ENCODE measurements at places on chromosomes 1 and 21. TPM values are rescaled to one million over a fixed set of nuclear protein-coding genes. Genes with fewer than 3 reads are reported as not detected.

Gene FAM131C
- total RNA-seq: 4.7 TPM

Gene SLC35E2B
- 108 TPM for total RNA-seq

Gene KRTAP19-1
- total RNA-seq: not detected

Gene FMO2
- 3.5 TPM for total RNA-seq

Gene FALEC
- total RNA-seq: 1.1 TPM

Gene ADORA3
- total RNA-seq: 15.8 TPM

Gene CRB1
- total RNA-seq: 0.06 TPM

Gene EFCAB7
- total RNA-seq: 12.2 TPM

Gene CLCA4
- 0.20 TPM for total RNA-seq

Gene BRWD1
- total RNA-seq: 41.0 TPM

Gene HAX1
- 63.1 TPM for total RNA-seq

Gene AMY1C
- total RNA-seq: not detected

Gene KCNE2
- not detected for total RNA-seq

Gene LCE1E
- total RNA-seq: not detected

Gene CHI3L1
- 0.40 TPM for total RNA-seq

Gene CCDC30
- 8.4 TPM for total RNA-seq

Gene CEP350
- 48.4 TPM for total RNA-seq

Gene EPHX1
- 231 TPM for total RNA-seq

Gene AKR7A3
- total RNA-seq: 390 TPM

Gene GREM2
- 52.2 TPM for total RNA-seq

Gene ADGRB2
- total RNA-seq: 6.0 TPM

Gene GSTM2
- total RNA-seq: 69.9 TPM

Gene TFF2
- total RNA-seq: 115 TPM

Gene FCRL2
- 0.09 TPM for total RNA-seq

Gene LRIG2
- total RNA-seq: 12.9 TPM

Gene SH2D5
- total RNA-seq: 0.23 TPM

Gene PRKACB
- 70.5 TPM for total RNA-seq

Gene URB2
- total RNA-seq: 4.8 TPM

Gene SAMD11
- total RNA-seq: 15.0 TPM

Gene KCNN3
- total RNA-seq: 3.9 TPM

Gene SPATA17
- 1.8 TPM for total RNA-seq

Gene SAMSN1
- 8.8 TPM for total RNA-seq

Gene EPHA2
- total RNA-seq: 37.2 TPM

Gene SLC19A2
- 29.0 TPM for total RNA-seq

Gene CEP85
- total RNA-seq: 10.0 TPM

Gene EPRS1
- total RNA-seq: 67.7 TPM

Gene MYOM3
- 1.7 TPM for total RNA-seq

Gene TMEM240
- 4.7 TPM for total RNA-seq

Gene PROK1
- 0.40 TPM for total RNA-seq

Gene GJB4
- total RNA-seq: 6.1 TPM

Gene SEMA4A
- 24.4 TPM for total RNA-seq

Gene PIK3R3
- 22.0 TPM for total RNA-seq

Gene EFNA3
- total RNA-seq: 2.7 TPM

Gene PTPN22
- 3.1 TPM for total RNA-seq

Gene MIER1
- 38.5 TPM for total RNA-seq

Gene RXFP4
- not detected for total RNA-seq

Gene RAB3B
- total RNA-seq: 38.3 TPM

Gene SYNC
- 17.4 TPM for total RNA-seq

Gene S100A3
- not detected for total RNA-seq

Gene ERG
- total RNA-seq: 10.0 TPM

Gene MYBPH
- total RNA-seq: not detected

Gene DISC1
- 10.8 TPM for total RNA-seq

Gene C1orf53
- 6.4 TPM for total RNA-seq

Gene KCNE1
- 0.69 TPM for total RNA-seq

Gene GNB1
- 338 TPM for total RNA-seq

Gene PDC
- total RNA-seq: not detected
